GM12864 (cell line): ENCODE measurements at places on chromosomes 5 and 9.

DNA sequence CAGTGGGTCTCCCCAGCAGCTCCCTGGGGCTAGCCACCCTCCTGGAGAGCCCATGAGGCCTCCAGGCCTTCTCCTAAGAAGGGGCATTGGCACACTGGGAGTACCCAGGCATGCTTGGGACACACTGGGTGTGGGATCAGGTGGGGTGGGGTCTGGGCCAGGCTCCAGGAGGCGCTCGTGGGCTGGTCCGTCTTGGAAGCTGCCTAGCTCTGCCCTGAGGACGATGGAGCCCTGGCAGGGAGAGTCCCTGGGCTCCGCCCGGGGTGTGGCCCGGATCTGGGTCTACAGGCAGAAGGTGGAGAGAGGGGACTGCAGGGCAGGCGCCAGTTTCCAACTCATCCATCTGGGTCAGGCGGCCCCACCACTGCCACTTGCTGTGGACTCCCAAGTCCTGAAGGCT is 2.4 kb downstream of the PRRX2 start:
- no peak for DNase-seq

DNA sequence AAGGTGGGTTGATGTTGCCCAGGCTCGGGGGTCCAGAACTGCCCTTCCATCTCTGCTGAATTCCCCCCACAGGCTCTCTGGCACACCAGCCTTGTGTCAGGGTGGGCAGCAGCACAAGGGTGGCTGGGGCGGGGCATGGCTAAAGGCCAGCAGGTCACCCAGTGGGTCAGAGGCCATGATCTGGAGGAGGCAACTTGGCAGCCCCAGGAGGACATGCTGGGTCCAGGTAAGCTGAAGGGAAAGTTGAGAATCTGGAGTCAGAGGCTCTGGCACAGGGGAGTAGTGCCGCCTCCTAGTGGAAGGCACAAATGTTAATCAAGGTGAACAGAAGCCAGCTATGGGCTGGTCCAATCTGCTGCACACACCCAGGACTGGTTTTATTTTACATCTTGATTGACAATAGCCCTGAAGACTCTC is 6.2 kb downstream of the TMEM8B start:
- DNase-seq, result no peak

DNA sequence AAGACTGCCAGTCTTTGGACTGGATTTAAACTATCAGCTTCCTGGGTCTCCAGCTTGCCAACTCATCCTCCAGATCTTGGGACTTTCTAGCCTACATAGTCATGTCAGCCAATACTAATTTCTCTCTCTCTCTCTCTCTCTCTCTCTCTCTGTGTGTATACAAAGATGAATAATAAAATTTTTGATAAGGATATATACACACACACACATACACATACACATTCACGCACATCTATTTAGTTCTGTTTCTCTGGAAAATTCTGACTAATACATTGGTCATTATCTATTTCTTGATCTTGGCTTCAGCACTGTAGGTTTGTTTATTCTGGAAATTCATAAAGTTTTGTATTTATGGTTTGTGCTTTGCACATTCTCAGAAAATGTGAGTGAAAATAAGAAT is 1606.2 kb upstream of the NUDT12 start:
- no peak for DNase-seq

- no peak for DNase-seq
Observed at GRCh38 chr5:18920966-18921365, 1067.0 kb downstream of the CDH18 start.

DNA sequence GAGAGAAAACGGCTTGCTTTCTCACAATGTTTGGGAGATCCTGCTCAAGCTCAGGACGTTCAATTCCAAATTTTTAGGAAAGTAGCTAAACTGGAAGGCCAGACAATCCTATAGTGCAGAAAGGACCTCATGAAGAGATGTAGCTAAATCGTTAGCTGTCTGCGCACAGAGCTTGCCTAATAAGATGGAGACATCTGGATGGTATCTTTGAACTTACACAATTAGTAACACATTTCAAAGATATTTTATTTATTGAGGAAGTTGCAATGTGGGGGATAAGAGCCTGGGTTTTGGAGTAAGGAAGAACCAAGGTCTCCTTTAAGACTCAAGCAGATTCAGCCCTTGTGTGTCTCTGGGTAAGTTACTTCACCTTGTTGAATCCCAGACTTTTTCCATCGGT is 28.6 kb upstream of the RAB14 start:
- DNase-seq, result no peak

GRCh38 chr5:127827451-127827850 is 124.3 kb downstream of the CCDC192 start:
- no peak for DNase-seq

- no peak for DNase-seq
Observed at GRCh38 chr9:71001780-71002386, 119.5 kb downstream of the TRPM3 start.

DNA sequence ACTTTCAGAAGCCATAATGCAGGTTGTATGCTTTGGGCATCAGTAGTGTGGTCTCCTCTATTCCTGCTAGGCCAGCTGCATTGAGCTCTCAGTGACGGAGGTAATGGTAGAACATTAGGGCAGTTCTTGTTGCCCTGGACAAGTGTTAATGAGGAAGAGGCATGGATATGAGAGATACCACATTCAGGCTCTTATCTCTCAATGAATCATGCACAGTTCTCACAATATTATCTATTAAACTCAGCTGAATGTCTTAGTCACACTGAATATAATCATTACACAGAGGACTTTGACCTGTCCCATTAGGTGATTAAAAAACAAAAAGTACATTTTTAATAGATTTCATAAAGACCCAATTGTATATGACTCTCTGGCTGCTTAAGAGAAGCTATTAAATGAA is 76.6 kb upstream of the SSBP2 start:
- DNase-seq, result no peak

DNA sequence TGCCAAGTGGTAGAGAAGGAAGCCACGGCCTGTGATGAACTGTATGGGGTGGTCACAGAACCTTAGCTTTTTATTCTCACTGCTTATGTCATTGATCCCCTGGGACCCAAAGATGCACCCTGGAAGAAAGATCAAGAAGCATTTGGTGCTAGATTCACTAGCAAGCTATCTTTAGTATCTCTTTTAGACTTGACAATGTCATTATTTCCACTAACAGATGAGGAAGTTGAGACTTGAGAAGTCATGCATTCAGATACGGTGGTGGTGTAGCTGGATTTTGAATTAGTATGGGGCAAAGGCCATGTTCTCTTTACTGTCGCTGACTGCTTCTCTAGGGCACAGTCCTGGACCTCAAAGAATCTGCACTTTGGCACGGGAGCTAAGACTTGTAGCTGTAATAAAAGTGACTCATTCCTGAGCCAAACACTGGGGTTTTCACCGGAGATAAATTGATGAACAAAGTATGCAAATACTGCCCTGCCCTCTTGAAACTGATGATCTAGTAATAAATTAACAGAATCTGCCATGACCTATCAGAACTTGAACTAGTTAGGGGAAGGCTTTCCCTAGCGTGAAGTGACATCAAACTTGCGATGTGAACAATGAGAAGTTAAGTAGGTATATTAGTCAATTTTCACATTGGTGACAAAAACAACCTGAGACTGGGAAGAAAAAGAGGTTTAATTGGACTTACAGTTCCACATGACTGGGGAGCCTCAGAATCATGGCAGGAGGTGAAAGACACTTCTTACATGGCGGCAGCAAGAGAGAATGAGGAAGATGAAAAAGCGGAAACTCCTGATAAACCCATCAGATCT is 5.4 kb downstream of the GDA start:
- DNase-seq, result no peak

- DNase-seq, result no peak
Observed at GRCh38 chr5:18052569-18052968, 418.3 kb downstream of the TAF11L14 start.

GRCh38 chr5:35237580-35238376 is 7.5 kb upstream of the PRLR start:
- no peak for DNase-seq

DNA sequence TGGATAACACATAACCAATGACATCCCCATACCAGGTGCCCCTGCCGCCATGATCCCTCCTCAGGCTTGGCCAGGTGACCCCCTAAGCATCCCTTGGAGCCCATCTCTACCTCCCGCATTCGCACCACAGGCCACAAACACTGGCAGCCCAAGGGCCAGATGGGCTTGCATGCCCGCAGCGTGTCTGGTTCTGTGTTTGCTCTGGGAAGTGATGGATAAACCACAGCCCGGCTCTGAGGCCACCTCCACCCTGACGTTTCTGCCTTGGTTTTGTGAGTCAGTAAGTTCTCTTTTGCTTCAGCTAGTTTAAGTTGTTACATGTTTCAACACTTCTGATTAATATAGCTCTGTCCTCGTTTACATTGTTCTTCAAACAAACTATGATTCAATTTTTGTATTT is 172.4 kb upstream of the PHYKPL start:
- DNase-seq, result no peak

GRCh38 chr5:171486613-171487012 is 67.2 kb downstream of the FGF18 start:
- DNase-seq, result no peak

DNA sequence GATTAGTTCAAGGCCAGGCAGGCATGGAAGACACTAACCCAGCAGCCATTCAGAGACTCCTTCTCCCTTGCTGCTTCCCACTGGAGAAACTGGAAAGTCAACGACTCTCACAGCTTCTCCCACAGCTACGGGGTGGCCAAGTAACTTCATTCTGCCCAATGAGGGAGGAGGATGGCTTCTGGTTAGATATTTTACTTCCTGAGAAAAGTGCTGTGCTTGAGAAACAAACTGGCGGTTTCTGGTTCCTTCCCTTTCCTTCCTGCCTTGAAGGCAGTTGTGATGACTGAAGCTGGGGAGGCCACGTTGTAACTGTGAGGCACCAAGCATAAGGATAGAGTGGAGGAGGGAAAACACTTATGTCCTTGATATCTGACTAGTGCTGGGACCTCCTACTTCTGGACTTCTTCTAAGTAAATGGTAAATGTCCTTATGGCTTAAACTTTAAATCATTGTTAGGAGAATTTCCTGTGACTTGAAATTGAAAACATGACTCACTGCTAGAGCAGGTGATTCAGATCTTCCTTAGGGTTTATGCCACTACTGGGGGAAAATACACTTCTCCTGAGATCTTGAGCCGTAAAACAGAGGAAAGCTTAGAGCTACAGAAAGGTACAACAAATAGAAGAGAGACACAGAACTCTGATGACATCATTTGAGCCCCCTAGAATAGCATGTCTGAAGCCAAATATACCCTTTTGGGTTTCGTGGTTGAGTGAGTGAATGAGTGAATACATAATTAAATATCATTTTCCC is 3.1 kb upstream of the GNPDA1 start:
- no peak for DNase-seq

- no peak for DNase-seq
Observed at GRCh38 chr9:8855046-8855445, 1055.5 kb upstream of the DMAC1 start.

DNA sequence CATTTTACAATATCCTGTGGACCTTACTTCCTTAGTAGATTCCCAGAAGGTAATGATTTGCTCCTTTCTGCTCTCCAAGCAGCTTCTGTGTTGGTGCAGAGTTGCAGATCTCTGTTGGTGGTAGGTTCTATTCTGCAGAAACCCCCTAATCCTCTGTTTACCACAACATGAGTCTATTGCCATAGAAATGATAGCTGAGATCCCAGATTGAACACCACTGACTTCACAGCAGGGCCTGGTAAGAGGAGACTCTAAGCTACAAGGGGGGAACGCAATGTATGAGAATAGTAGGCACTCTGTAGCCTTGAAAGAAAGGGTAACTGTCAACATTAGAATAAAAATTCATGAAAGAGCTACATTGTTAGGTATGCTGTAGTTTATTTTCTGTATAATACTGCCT is 59.5 kb downstream of the MUSK start:
- no peak for DNase-seq

DNA sequence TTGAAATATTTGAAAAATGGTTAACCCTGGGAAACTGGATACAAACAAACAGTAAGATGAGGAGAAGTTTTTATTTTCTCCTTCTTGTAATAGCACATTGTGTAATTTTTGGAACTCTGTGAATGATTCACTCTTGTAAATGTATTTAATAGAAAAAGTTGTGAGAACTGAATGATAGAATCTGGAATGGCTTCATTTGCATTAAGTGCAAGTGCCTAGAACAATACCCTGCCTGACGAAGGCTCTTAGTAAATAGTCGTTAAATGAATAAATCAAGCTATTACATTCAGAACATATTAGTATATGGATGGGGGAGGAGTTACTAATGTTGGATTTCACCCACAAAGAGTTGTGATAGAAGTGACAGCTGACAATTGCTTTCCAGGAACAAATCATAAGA is 442.5 kb downstream of the EFNA5 start:
- no peak for DNase-seq

DNA sequence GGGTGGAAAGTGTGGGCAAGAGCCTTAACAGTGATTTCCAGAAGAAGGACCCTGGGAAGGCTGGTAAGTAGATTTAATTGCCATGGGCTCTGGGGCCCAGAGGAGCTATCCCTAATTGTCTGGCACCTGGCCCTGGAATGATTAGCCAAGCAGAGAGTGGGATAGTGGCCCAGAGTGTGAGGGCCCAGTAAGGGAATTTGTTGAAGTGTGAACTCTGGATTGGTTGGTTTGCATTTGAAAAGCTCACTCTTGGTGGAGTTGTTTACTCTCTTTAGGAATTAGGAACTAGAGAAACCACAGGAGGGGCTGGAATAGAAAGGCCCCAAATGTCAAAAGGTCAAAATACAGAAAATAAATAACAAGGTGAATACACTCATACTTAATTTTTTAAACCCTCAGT is 207.1 kb downstream of the GABRG2 start:
- no peak for DNase-seq

GRCh38 chr5:124581738-124582560 is 164.5 kb downstream of the ZNF608 start:
- no peak for DNase-seq

GRCh38 chr9:133285252-133285775 is 10.3 kb upstream of the ABO start:
- DNase-seq, result no peak

GRCh38 chr5:79236362-79236969 is 535 bp downstream of the JMY start:
- no peak for DNase-seq

DNA sequence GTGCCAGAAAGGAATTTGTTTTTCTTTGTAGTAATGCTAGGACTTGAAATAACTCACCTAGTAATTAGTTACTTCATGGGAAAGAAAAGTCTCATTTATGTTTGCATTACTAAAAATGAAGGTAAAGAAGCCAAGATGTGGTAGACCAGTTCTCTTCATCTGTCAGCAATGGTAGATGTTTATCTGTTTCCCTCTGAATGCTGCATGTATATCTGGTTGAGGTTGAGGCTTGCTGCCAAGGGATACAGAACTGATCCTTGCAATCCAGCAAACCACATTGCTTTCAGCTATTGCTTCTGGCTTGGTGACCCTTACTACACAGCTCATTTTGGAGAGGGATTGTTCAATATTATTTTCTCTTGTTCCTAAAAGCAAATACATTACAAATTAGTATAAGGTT is 73.6 kb downstream of the ZNF474 start:
- DNase-seq, result no peak
